ENCODE measurements at places on chromosomes 6 and 20.

GRCh38 chr6:37576336-37576737 lies 76.6 kb upstream of the CCDC167 start:
- DNase-seq, result no peak

DNA sequence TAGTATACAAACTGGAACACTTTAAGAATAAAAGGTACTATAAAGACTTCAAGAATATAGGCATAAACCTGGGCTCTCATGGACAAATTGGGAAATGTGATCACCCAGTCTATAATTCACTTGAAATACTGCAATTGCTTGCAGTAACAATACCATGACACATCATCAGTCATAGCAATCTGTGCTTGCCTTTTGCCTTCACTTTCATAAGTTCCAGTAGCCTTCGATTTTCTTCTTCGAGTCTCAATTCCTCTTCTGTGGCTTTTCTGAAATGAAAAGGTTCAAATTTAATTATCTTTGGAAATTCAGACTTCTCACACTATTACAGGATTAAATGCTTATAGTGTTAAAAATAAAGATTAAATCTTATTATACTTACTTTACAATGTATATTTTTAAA lies 96.3 kb upstream of the ZBTB24 start:
- no peak for DNase-seq

GRCh38 chr6:165843121-165843520 lies 180.1 kb upstream of the PDE10A start:
- DNase-seq, result no peak

DNA sequence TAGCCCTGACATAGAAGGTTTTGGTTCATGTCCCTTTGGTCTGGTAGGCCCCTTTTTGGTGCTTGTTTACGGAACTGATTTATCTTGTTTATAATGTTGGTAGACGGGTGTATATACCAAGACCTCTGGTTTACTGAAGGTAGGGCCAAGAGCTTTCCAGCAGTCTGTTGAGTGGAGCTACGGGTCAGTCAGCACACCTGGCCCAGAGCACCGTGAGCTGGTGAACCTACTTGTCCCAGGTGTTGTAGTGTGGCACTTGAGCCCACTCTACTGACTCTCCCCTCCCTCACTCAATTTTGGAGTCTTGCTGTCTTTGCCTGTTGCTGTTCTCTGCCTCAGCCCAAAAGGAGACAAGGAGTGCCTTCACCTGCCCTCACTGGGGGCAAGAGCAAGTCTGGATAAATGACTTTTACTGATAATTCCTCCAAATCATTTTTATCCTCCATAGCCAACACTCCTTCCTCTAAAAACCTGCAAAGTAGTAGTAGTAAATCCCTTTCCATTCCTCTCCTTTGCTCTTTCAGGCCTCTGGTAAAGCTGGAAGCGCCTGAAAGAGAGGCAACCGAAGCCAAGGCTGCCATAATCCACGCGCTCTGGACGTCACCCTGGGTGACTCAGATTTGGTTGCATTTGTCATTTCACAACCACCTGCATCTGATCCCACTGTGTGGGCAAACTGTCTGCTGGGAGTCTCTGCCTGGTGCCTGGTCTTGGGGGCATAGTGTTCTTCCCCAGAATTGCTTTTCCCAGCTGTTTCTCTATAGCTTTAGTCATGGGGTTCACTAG lies 22.2 kb downstream of the RREB1 start:
- no peak for DNase-seq

DNA sequence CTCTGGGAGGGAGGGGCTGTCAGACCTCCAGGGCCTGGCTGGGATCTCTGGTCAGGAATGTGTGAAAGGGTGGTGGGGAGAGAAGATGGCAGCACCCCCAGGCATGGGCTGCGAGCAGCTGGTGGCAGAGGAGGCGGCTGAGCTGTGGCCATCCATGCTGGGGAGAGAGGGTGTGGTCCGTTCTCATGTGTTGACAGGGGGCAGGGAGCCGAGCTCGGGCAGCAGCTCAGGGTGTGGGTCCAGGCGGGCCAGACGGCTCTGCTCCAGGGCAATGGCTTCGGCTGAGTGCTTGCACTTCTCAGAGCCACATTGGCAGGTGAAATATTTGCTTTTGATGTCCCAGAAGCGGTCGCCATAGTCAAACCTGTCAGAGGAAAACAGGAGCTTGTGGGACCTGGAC lies 1.1 kb upstream of the SLC44A4 start:
- no peak for DNase-seq

DNA sequence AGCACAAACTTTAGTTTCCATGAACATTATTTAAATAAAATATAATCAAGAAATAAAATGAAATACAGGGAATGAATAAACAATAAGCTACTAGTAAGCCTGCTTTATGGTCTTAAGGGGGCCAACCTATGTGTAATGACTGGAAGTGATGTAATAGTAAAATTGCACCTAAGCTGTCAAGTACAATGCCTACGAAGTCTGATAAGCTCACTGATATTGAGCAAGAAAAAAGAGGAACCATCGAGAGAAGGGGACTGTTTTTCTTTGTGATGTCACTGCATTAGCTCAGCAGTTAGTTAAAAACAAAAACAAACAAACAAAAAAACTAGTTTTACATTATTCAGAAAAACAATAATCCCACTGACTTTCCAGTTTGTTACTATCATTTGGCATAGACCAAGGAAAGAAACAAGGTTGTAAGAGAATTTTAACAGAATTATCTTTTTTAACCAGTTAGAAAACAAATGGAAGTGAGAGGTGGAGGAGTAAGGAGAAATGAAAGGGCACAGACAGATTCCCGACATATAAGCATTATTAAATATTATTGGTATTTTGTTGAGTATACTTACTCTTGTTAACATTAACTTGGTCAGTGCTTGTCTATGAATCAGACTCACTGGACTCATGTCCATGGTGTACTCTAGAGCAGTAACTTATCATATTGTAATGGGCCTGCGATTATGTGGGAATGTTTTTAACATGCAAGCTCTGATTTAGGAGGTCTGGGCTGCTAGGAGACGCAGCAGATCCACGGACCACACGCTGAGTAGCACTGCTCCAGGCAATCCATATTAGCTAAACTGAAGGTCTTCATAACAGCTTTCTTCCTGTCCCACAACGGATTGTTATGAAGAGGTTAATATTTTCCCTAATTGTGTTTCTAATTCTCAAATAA lies 99.6 kb upstream of the HMGCLL1 start:
- no peak for DNase-seq

GRCh38 chr6:160088069-160088783 lies 33.4 kb upstream of the SLC22A1 start:
- no peak for DNase-seq

GRCh38 chr6:67679566-67680296 lies 955.4 kb upstream of the ADGRB3 start:
- DNase-seq, result no peak

GRCh38 chr6:144835322-144835973 lies 550.3 kb downstream of the UTRN start:
- DNase-seq, result no peak

- no peak for DNase-seq
These were observed 22.4 kb downstream of the MANEA start for GRCh38 chr6:95599706-95600105.

DNA sequence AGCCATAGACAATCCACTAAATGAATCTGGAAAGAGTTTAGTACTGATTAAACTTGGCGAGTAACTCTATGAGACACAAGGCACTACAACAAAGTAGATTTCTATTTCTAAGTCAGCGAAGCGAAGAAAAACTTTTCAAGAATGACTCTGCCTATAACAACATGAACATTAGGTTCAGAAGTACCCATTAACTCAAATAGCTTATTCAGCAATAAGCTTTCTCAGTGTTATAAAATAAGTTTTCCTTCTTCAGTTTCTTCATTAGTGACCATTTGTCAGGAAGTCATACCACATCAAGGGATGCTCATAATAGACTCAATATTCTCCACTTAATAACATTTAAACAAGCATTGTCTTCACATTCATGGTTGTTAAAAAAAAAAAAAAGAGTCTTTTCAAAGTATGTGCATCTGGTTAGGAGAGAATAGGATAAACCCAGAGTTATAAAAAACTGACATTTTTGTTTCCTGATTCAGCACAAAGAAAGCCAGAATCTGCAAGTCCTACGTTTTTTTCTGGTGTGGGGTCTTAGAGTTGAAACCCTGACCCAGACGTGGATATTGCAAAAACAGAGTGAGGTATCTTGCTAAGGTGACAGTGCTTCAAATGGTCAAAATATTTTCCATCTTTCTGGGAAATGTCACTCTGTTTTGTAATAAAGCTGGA lies 148.2 kb upstream of the PREP start:
- no peak for DNase-seq

DNA sequence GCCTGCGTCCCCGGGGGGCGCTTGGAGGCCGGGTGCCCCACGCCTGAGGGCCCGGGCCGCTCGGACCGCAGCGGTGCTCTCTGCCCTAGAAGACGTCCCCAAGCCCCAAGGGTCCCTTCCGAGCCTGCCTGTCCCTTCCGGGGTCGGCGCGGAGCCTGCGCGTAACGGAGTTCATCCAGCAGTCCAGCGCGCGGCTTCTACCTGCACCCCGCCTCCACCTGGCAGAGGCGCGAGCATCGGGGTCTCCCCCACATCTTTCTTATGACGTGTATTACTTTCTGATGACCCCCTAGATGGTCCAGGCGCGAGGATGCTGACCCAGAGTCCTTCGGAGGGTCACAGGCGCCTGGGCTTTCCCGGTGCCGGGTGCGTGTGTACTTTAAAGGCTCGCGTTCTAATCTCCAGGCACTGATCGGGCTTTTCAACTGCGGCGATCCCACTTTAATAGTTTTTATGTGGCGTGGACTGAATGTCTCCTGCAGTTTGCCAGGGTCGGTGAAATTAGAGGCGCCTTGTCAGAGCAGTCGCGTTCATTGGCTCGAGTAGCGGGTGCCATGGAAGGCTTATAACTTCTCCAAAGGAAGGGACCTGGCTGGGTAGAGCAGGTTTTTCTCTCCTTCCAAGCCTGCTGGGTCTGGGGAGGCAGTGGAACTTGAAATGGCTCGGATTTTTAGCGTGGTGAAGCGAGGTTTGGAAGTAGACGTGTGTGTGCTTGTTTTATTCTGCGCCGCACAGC lies 912 bp downstream of the EYA4 start:
- no peak for DNase-seq

DNA sequence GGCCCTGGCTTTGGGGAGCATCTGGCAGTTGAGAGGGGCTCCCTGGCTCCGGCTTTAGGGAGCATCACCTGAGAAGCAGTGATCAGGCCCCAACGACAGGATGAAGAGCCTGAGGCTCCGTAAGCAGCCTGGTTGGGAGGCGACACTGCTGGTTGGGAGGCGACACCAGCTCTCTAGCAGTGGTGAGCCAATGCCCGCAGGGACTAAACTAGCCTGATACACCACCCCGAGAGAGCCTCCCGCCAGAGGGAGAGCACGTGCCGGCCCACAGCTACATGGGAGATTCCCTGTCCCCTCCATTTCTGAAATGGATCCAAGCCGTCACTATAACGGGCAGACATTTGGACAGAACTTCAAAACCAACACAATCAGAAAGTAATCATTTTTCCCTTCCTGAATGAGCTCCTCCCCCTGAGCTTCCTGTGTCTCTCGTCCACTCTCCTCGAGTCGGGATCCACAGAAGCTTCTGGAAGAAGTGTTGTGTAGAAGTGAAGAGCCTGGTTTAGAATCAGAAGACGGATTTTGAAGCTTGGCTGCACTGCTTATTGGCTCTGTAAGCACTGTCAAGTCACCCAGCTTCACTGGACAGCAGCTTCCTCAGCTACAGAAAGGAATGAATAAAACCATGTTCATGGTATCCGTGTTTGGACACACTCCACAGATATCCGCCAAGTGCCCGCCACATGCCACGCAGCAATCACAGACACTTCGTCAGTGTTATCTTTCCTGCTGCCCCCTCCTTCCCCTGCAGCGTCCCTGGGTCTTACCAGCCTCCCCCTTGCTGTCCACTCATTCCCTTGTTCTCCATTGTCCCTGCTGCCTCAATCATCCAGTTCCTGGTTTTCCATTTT lies 199.6 kb downstream of the TTLL2 start:
- DNase-seq, result no peak

DNA sequence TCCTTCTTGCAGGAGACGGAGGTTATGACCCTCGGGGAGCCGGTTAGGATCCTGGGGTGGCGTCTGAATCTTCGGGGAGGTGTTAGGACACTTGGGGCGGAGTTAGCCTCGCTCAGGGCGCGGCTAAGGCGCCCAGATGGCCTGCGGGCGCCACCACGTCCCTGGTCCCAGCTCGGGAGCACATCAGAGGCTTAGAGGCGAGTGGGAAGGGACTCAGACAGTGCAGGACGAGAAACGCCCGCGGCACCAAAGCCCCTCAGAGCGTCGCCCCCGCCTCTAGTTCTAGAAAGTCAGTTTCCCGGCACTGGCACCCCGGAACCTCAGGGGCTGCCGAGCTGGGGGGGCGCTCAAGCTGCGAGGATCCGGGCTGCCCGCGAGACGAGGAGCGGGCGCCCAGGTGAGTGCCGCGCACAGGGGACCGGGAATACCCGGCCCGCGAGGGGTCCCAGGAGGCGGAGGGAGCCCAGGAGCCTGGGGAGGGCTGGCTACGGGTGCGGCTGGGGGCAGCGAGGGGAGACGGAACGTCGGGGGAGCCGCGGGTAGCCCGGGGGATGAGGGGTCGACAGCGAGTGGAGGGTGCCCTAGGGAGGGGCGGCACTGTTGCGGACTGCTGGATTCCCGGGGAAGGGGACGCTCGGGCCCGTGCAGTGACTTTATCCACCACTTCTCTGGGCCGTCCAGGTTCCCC lies at the start of gene HCK:
Gene HCK (plus strand): TSS at position 153 of the 688 bp plus-strand sequence.
- DNase-seq, result no peak

DNA sequence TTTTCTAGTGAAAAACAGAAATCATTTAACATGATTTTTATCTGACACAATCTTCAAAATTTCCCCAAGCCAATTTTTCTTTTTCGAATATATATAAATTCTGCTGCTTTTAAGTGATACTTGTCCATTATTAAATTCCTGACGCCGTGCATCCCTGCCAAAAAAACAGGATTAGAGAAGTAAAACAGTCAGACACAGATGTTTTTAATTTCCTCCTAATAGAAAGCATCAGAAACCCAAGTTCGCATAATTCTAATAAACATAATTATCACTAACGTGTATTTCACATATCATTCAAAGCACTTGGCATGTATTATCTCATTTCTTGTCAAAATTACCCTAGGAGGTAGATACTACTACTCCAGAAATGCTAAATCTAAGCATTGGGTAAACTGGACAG lies 179.5 kb downstream of the ZFP64 start:
- DNase-seq, result no peak

- no peak for DNase-seq
These were observed 14.3 kb upstream of the MAP1LC3A start for GRCh38 chr20:34544109-34544796.

GRCh38 chr20:25706793-25707192 lies 10.1 kb upstream of the ZNF337 start:
- DNase-seq, result peak; percentile 22

DNA sequence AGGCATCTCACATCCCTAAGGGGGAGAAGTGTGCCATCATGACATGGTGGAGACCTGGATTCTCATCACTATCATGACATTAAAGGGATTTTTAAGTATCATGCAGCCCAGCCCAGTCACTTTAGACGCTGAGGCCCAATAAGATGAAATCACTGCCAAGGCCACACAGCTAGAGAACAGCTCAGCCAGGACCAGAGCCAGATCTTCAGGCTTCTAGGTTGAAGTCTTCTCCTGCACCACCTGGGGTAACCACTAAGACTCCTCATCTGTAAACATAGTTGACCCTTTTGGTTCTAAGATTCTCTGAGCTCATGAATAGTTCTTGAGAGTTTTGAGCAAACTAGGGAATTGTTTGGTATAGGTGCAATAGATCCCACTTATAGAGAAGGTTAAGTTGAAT lies 125.1 kb downstream of the TCP11 start:
- DNase-seq, result no peak

Measured in CD8-positive, alpha-beta memory T cell (primary cell).